ENCODE measurements at places on chromosomes 1 and 21. TPM values are rescaled to one million over a fixed set of nuclear protein-coding genes. Genes with fewer than 3 reads are reported as not detected.
A peak's percentile ranks its signal among the peaks of the same experiment; 100 is the strongest.

DNA sequence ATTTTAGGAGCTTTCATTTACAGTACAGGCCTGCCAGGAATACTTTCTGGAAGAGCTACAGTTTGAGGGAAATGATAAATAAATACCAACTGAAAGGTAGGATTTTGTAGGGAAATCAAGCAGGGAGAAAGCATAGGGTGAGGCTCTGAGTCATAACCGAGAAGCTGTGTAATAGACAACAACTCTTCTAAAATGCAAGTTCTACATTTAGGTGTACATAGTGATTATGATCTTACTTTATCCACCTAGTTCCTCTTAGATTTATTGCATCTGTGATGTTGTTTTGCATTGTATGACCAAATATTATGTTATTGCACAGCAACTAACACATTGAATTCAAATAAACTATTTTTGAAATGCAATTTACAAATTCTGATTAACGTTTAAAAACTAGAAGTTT is 819.3 kb downstream of the PLA2G4A start:
- H3K27me3 ChIP-seq = no peaks in the 10 kb centered on the region
- no peak for DNase-seq
- H3K36me3 ChIP-seq = no peaks in the 10 kb centered on the region
- H3K4me1 ChIP-seq = no peaks in the 10 kb centered on the region
- no peak overlapping the region for H3K4me3 ChIP-seq

- no peaks in the 10 kb centered on the region for H3K27me3 ChIP-seq
- H3K27ac ChIP-seq = no peak overlapping the region
- H3K4me3 ChIP-seq = no peak overlapping the region
- H3K4me1 ChIP-seq = no peaks in the 10 kb centered on the region
These were observed 147.2 kb downstream of the RASAL2 start for GRCh38 chr1:178241057-178241456.

GRCh38 chr1:18799454-18799853 is 60.0 kb downstream of the TAS1R2 start:
- H3K4me3 ChIP-seq = no peak overlapping the region
- no peaks in the 10 kb centered on the region for H3K27me3 ChIP-seq
- DNase-seq = no peak

DNA sequence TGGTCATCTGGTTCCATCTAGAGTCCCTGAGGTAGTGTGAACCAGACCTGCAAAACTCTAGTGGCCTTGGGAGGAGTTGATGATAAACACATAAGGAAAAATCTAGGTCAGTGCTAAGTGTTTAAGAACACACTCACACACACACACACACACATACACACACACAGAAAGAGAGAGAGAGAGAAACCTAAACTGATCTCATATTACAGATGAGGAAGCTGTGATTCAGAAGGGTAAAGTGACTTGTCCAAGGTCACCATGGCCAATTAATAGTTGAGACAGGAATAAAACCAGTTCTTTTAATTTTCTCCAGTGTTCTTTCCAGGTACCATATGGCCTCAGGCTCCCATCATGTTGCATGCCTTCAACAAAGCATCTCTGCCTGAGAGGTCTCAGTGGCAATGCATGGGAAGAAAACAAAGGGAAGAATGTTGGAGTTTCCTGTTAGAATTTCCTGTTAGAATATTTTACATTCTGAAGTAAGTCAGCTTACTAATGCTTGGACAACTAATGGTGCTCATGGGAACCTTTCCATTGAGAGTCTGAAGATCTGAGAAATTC is 77.3 kb upstream of the TSPAN2 start:
- no peaks in the 10 kb centered on the region for H3K36me3 ChIP-seq
- DNase-seq = no peak
- H3K27me3 ChIP-seq = peaks cover 21% of the 10 kb centered on the region
- no peak overlapping the region for H3K4me3 ChIP-seq
- H3K4me1 ChIP-seq = peaks cover 1% of the 10 kb centered on the region

- H3K4me1 ChIP-seq = peaks cover 18% of the 10 kb centered on the region
- no peak overlapping the region for H3K4me3 ChIP-seq
- DNase-seq = peak; percentile 42
- H3K36me3 ChIP-seq = no peaks in the 10 kb centered on the region
- H3K27me3 ChIP-seq = peaks cover 3% of the 10 kb centered on the region
These were observed 172.3 kb downstream of the SIPA1L2 start for GRCh38 chr1:232457595-232457994.

DNA sequence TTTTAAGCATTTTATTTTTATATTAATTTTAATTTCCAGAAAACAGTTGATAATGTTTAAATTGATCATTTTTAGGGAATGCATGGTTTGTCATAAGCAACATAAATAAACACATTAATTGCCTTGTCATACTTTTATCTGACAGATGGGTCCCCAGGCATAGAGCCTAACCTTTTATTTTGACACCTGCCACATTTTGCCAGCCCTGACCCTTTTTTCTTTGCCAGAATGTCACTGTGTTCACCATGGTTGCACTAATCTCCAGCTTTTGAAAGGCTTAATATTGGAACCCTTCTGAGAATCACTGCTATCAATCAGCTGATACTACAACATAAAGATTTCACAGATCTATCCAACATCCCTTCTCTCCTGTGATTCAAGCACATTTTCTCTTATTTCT is 56.0 kb upstream of the DPYD start:
- no peaks in the 10 kb centered on the region for H3K36me3 ChIP-seq
- H3K27ac ChIP-seq = no peak overlapping the region
- H3K27me3 ChIP-seq = peaks cover 9% of the 10 kb centered on the region
- H3K4me3 ChIP-seq = no peak overlapping the region

ZNF593OS gene
- total RNA-seq = not detected

PLA2G2F gene
- total RNA-seq = not detected

TP73 gene
- 2.0 TPM for total RNA-seq

Measured in activated CD4-positive, alpha-beta memory T cell treated with anti-CD3 and anti-CD28 coated beads, Interleukin-2, amount 10 ng/mL, durations not matched to agents 7 days and 5 days (primary cell).